ENCODE measurements at places on chromosomes 6 and 20. TPM values are rescaled to one million over a fixed set of nuclear protein-coding genes. Genes with fewer than 3 reads are reported as not detected.

DNA sequence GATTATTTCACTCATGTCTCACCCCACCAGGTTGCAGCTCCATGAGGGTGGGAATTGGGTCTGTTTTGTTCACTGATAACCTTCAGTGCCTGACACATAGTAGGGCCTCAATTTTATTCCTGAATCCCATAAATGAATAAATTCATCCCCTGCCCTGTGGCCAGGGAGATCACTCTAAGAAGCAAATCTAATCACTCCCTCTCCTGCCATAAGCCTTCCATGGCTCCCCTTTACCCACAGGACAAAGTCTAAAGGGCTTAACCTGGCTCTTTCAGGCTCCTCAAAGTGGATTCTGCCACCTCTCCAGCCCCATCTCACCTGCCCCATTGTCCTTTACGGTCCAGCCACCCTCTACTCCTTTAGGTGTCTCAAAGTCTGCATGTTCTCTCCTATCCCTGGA is 141.8 kb upstream of the PTPN1 start:
- no peak for DNase-seq

DNA sequence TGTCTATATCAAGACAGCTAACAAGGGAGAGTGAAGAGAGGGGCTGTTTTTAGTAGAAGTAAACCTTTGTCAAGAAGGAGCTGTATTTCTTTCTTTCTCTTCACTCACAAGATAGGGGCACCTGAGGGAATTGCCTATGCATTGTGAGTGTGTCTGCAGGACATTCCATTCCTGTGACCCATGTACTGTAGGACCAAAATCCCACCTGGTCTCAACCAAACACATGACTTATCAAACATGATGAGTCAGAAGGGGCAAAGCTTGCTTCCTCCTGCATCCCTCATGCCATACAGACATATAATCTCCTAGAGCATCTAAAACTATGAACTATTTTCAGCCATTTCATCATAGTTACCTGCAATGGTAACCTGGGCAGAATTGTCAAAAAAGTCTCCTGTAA is 21.8 kb downstream of the PKHD1 start:
- no peak for DNase-seq

- no peak for DNase-seq
Measured at GRCh38 chr6:99514089-99514488, 1.1 kb downstream of the USP45 start.

DNA sequence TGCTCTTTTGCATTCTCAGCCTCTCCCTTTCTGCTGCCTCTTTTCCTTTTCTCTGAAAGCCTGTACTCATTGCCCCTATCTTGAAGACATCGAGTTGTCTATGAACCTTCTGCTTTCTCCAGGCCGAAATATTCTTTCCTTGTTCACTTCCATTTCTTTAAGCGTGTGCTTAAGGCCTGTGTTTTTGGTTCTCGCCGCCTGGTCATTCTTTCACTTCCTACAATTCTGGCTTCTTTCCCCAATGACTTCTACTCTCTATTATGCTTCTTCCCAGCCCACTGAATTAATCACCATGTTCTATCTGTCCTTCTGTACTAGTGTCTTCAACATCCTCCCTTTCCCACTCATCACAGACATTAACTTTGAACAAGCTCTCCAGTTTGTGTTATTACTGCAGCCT is 69.6 kb downstream of the C6orf52 start:
- DNase-seq: no peak

GRCh38 chr6:140548366-140548765 is 1173.9 kb upstream of the CITED2 start:
- DNase-seq: no peak

DNA sequence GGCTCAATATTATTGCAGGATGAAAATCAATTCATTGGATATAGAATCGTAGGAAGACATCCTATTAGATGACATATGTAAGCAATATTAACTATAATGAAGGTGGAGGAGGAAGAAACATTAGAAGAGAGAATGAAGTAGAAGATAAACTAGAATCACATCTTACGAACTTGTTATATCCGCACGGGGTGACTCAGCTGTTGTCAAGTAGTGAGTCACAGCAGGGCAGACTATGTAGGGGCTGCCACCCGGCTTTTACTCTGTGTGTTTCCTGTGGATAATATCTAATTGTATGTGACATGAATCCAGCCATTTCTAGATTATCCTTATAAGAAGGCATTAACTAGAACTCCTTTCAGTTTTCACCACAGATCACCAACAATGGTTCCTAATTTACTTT is 520.2 kb downstream of the DOK5 start:
- DNase-seq: peak; percentile 12

GRCh38 chr6:114220241-114220640 is 122.6 kb downstream of the HS3ST5 start:
- DNase-seq: no peak

DNA sequence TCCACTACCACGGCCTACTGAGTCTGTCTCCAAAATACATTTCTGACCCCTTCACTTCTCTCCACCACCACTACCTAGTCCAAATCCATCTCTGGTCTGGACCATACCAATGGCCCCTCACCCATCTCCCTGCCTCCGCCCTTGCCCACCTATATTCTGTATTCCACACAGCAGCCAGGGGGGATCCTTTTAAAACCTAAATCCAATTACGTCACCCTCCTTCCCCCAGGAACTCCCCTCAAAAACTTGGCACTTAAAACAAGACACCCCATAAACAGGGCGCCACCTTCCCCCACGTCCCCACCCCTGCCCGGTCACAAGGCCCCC is 680 bp downstream of the PDRG1 start:
- no peak for DNase-seq

- DNase-seq: peak; percentile 42
Measured at GRCh38 chr6:147950623-147950987, 392.0 kb upstream of the SASH1 start.

GRCh38 chr20:1298166-1298565 is 30.8 kb downstream of the SDCBP2 start:
- no peak for DNase-seq

GRCh38 chr20:3323398-3323797 is 84.1 kb downstream of the DNAAF9 start:
- no peak for DNase-seq

DNA sequence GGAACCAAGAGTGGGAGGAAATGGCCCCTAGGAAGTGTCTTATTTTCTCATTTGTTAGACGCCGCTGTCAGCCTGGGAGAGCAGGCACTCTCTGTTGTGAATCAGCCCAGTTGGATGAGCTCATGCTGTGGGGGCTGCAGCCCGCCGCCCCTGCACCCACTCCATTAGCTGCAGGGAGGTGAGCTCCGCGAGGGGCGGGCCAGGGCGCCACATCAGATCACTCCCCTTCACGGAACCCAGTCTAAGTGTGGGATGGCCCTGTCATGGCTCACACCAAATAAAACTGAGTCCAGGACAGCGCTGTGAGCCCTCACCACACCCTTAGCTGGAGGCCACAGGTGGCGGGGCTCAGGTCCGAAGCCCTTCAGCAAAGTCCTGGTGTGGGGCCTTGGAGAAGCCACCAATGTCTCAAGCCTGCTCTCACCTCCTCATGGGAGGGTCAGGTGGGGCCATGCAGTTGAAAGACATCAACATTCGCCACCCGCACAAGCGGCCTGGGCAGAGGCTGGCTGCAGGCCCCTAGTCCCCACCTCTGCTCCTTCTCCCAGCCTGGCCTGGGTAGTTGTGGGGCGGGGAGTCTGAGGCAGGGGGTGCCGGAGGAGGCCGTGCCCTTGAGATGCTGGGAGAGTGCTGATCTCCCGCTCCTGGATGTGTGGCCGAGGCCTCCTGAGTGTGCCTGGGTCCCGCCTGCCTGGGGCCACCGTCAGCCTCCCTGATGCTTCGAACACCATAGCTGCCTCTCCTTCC is 66.2 kb upstream of the SLCO4A1 start:
- no peak for DNase-seq

- peak; percentile 22 for DNase-seq
Measured at GRCh38 chr6:118509009-118509617, 39.0 kb upstream of the PLN start.

DNA sequence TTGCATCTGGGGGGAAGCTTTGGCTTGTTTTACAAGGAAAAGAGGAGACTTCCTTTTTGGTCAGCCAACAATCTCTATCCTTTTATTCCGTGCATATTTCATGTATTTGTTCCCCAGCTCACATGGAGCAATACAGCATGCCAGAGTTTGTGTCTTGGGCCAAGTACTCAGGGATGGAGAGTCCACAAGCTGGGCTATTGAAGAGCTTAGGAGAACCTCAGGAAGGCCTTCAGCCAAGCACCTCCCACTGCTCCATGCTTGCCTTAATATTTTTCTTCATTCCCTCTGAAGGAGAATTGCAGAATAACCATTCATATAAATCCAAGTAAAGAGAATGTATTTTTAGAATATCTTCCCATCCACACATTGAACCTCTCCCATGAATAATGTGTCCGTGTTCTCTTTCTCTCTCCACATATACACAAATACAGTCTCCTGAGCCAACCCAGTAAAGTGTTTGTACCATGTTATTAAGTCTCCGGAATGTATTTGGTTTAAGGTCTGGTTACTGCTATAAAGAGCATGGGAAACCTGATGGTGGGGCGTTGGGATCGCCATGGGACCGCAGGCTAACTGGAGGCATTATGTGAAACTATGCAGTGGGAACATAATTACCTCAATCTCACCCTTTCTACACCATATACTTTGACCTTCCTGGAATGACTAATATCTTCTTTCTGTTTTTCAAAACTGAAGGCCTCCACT is 3.0 kb downstream of the LAMA4 start:
- DNase-seq: peak; percentile 87

DNA sequence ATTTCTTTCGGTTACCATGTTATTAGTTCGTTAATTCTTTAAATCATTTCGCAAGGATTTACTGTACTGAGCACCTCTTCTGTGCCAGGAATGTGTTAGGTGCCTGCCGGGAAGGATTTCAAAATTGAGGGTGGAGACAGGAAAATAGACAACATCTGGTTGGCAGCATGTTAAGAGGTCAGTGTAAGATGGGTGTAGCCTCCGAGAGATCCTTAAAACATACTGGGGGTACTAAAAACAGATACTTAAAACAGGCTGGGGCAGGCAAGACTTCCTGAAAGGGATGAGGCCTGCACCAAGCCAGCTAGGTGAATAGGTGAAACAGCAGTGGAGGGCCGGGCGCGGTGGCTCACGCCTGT is 178.0 kb upstream of the SGK1 start:
- DNase-seq: no peak

DNA sequence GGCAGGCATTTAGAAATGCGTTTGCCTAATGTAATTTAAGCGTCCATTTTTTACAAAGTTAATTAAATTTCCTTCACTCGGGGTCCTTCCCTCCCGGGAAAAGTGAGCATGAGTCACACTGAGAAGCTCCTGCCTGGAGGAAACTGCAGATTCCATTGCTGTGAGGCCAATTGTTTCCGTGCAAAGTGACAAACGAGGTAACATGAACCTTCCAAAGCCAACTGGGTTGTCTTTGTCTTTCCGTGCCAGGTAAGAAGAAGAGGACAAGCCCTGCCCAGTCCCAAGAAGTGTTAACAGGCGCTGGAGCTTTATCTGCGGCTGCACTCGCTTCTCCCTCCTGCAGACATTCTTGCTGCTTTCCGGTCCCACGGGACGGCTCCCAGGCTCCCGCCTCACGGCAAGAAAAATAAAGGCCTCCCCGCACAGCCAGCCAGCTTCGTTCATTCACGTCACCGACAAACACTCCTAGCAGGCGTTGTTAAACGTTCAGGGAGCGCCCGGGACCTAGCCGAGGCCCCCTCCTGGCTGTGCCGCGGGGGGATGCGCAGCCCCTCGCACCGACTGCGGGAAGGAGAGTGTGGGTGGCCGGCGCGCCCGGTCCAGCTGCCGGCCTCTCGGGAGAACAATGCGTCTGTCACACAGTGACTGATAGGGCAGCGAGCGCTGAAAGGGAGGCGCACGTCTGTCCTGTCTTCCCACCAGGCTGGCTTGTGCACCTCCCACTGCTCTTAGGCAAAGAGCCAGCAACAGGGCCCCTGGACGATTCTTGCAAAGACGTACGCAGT is 61.5 kb upstream of the HDDC2 start:
- peak; percentile 60 for DNase-seq

DNA sequence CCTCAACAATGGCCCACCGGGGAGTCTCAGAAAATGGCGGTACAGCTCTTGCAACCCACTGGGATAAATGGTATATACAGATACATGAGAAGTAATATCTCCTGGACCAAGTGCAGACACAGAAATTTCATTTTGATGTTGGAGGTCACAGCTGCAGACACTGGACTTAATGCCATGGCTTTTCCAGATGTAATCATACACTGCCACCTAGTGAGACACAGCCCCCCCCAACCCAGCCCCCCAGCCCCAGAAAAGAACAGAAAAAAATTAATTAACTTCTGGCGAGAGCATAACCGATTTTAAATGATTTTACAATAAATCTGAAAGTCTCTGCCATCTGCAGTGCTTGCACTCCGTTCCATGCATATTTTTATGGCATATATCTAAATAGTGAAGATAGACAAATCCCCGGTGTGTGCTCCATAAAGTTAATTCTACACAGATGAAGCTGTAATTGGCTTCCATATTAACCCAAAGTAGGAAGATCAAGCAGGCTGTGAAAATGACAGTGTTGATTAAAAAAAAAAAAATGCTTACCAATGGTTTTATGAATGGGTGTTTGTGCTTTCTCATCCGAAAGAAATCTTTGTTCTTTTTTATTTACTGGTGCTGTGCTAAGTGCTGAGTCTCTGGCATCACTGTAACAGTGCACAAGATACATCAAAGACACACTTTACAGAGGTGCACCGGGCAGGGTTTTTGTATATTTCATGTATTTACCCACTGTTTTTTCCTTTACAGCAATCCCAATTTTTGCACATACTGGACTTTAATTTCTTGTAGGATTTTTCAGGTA is 804.1 kb downstream of the TFAP2A start:
- no peak for DNase-seq

DNA sequence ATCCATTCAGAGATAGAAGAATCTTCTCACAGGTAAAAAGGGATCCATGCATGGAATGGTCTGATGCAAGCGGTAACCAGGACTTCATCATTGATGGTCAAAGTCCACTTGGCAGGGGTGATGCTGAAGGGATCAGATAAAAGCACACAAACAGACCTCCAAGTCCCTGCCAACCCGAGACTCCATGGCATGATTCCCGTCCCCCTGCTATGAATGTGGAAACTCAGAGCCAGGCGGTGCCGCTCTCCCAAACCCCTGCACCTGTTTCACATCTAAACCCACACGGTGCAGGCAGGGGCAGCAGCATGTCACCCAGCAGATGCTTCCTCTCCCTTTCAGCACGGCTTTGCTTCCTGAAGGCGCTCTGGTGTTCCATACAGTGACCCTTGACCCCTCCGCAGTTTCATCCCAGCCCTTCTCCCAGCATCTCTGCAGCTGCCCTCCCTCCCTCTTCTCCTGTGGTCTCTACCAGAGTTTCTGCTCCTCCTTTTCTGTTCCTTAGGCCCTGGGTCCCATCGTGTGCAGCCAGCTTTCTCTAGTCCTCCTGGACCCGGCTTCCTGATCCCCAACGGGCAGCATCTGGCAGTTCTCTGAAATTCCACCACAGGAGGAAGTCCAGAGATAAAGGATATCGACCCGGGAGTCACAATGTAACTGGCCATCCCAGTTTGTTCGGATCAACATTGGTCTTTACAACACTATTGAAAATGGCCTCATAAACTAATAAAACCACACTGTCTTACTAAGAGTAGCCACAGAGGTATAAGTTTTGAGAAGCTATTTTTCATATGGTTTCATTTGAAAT is 235.0 kb downstream of the TTLL2 start:
- DNase-seq: no peak

GRCh38 chr6:150445486-150445885 is 76.7 kb downstream of the IYD start:
- DNase-seq: no peak

Gene C6orf118
- not detected for total RNA-seq

Gene STMND1
- 0.16 TPM for total RNA-seq

Gene AGER
- total RNA-seq: 9.9 TPM

Gene BPI
- not detected for total RNA-seq

Gene WTAP
- total RNA-seq: 84.7 TPM

Gene DNPH1
- total RNA-seq: 15.1 TPM

Measured in astrocyte (in vitro differentiated cells and primary cell).